Esophagus muscularis mucosa (tissue), 4 donors: ENCODE measurements at places on chromosomes 12 and 14. TPM values are rescaled to one million over a fixed set of nuclear protein-coding genes. Genes with fewer than 3 reads are reported as not detected.

Gene COX8C
- total RNA-seq: not detected

- no peak for DNase-seq
Measured at GRCh38 chr12:54958048-54958658, 26.4 kb downstream of the TESPA1 start.

Gene COCH
- 0.42 TPM for total RNA-seq

Gene FAM90A1
- total RNA-seq: not detected

- DNase-seq: peak; percentile 97
Measured at GRCh38 chr14:24195186-24196070, at the start of gene TM9SF1. Gene TM9SF1, minus strand, starts transcription at chr14:24195441. Its CDS starts 422 bp downstream, at chr14:24195019.

DNA sequence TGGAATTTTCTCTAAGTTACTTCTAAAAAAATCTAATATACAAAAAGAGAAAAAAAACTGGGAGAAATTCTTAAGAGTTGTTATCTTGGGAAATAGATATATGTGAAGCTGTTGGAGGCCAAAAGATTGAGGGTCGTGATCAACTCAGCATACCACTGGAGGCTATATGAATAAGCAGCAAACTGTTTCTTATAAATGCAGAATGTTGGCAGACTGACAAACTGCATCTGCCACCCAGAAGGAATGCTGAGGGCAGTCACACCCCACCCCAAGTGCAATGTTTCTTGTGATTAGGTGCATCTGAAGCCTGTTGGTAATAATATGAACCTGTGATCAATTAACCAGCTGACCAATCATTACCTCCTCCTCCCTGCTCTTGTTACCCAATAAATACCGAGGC lies 818.6 kb upstream of the MGAT4C start:
- no peak for DNase-seq

Gene DDHD1
- total RNA-seq: 15.9 TPM

DNA sequence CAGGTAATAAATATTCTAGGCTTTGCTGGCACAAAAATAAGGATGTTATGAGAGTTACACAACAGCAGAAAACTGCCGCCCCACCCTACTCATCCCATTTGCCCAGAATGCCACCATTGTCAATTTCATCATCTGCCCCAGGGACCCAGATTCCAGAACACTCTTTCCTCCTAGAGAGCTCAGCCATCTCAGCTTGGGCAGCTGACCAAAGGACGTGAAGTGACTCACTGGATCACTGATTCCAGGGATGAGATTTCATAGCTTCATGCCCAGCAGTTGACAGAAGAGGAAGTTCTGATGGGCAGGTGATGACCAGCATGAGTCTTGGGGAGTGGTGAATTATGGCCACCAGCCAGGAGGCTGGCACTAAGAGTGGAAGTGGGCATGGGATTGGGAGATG lies 450.3 kb downstream of the RMST start:
- DNase-seq: no peak

GRCh38 chr12:114425031-114425626 lies 19.2 kb upstream of the TBX5 start:
- DNase-seq: no peak

Gene CCDC77
- total RNA-seq: 3.8 TPM

DNA sequence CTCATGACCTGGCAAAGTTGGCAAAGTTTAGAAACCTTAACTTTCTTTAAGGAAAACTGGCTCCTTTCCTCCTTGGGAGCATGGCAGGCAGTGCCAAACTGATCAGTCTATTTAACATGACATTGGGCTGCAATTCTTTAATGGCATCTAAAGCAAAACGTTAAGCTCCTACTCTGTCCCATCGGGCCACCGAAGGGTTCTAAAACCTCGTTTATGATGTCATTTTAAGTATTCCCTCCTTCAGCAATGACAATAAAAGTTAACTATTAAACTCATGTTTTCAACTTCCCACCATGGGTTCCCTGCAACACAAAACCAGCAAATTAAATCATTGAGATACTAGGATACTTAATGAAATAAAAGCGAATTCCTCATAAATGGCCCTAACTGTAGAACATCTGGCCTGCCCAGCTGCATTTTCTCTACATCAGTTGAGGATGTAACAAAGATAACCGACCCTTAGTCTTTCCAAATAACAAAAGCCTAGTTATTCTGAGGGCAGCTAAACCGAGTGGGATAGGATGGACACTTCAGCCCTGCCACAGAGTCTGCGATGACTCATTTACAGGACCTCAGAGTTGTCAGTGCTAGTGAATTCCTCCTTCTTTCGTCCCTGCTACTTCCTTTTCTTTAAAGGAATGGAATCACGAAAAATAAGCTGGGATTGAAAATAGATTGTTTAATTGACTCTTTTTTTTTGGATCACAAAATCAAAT lies 34.5 kb upstream of the RIC8B start:
- no peak for DNase-seq

DNA sequence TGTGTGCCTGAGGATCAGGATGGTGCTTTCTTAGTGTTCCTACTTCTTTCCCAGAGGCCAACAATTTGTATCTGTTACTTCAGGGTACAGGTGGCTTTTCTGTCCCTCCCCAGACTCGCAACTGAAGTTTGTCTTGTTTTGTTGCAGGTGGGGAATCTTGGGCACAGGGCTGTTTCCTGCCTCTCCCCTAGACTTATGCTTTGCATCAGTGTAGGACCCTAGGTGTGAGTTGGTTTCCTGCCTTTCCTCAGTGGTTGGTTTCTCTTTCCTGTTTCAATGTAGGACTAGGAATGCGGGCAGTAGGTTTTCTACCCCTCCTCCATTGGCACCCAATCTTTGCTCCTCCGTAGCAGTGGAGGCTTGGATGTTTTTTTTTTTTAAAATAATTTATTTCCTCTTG lies 87.0 kb downstream of the TRMT5 start:
- DNase-seq: no peak

Gene ACTR6
- 13.3 TPM for total RNA-seq

Gene SDSL
- total RNA-seq: 3.6 TPM

DNA sequence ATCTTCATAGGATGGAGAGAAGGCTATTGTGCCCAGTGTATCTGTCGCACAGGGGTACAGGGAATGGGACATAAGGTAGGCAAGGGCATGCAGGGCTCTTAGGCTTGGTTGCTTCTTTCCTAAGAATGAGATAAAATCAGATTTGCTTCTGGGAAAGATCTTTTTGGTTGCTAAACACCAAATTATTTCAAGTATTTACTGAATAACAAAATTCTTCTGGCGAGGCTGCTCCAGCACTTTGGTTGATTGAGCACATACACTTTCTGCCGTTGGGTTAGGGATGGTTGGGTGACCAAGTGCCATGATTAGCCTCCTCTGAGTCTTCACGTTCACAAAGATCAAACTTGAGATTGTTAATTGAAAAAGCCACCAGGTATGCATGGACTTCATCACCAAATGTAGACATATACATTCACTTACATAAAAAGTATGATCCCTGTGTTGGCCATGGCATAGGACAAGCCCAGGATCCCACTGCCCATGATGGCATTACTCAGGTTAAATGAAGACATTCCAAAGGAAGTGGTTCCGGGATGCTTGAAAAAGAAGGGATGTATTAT lies 38.2 kb downstream of the SLC38A4 start:
- no peak for DNase-seq

DNA sequence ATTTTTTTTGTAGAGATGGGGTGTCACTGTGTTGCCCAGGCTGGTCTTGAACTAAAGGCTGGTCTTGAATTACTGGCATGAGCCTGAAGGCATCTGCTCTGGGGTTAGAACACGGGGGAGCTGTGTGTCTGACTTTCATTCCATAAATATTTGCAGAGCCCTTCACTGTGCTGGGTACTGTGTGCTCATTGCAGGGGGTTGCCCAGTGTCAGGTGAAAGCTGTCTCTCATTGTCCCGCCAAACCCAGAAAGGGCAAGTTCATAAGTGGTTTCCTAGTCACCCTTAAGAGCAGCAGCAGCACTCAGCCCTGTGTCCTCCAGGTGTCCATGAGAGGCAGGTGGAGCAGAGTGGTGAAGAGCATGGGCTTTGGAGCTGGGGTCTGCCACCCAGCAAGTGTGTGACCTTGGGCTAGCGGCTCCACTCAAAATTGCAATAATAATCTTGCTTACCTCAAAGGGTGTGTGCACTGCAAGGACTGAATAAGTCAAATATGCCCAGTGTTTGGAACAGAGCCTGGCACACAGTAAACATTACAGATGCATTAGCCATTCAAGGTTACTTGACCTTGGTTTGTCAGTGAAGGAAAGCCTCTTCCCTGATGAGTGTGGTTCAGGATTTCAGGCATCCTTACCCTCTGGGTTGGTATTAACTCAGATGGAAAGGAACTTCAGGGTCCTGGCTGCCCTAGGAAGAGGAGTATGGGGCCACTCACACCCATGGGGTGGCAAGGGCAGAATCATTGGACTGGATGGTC lies 4.4 kb upstream of the SMIM41 start:
- no peak for DNase-seq

- DNase-seq: no peak
Measured at GRCh38 chr12:3173912-3174311, 96.7 kb downstream of the TSPAN9 start.

GRCh38 chr12:48866052-48866711 lies 512 bp upstream of the RND1 start:
- DNase-seq: no peak

- no peak for DNase-seq
Measured at GRCh38 chr14:31935391-31935790, 141.7 kb upstream of the ARHGAP5 start.

GRCh38 chr14:94088516-94088915 lies 7.4 kb downstream of the IFI27L1 start:
- DNase-seq: no peak

Gene FITM1
- not detected for total RNA-seq

DNA sequence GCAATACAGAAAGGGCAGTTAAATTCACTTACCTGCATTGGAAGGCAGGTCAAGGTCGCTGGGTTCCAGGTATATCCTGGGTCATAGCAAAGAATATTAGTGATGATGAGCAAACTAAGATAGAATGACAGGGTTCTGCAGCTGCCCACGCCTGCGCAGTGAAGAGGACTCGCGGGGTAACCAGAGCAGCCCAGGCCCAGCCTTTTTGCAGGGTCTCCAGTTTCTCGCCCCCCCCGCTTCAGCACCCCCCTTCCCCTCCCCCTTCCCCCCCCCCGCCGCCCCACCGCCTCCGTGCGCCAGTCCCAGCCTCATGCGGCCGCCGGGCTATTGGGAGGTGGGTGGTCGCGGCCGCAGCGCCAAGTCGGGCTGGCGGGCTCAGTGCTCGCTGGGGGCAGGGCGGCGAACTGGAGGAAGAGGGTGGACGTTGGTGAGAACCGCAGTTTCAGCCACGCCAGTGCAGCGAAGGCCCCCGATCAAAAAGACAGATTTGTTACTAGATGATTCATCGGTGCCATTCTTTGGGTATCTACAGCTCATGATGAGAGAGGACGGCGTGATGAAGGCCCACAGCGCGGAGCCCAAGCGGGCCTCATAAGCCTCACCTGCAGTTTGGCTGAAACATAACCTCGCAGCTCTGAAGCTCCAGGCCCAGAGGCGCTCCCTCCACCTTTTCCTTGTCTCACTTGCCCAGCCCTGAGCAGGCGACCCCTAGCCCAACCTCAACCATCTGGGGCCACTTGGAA lies 20.2 kb downstream of the SLC2A3 start:
- no peak for DNase-seq
